ENCODE measurements at places on chromosomes 1 and 21.
A peak's percentile ranks its signal among the peaks of the same experiment; 100 is the strongest.

DNA sequence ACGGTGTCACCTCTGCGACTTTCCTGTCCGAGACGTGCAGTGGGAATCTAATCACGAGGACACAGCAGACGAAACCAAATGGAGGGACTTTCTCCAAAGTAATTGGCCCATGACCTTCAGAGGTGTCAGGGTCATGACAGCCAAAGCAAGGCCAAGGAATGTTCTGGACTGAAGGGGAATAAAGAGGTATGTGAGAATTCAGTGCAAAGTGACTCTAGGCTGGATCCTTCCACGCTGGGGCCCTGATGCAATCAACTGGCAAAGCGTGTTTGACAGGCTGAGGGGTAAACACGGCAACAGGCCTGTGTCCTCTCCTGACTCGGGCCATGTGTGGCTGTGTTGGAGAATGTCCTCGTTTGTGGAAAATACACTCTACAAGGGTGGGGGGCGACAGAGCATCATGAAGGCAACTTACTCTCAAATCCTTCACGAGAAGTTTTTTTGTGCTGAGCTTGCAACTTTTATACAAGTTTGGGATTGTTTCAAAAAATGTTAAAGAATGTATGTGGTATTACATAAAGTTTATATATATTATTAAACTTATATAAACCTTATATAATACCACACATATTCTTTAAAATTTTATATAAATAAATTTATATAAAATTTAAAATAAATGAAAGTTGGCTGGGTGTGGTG, 1.7 kb downstream of the CFAP74 start:
- no peak for DNase-seq
- no peaks in the 10 kb centered on the region for H3K4me1 ChIP-seq
- H3K4me3 ChIP-seq: no peak overlapping the region
- H3K27ac ChIP-seq: no peak overlapping the region
- no peaks in the 10 kb centered on the region for H3K36me3 ChIP-seq
- peaks cover 56% of the 10 kb centered on the region for H3K27me3 ChIP-seq

GRCh38 chr1:88983791-88984559, 8.5 kb downstream of the KYAT3 start:
- H3K27ac ChIP-seq: peak overlapping the region; percentile 39
- H3K4me1 ChIP-seq: peaks cover 64% of the 10 kb centered on the region
- H3K4me3 ChIP-seq: peak overlapping the region; percentile 45
- no peaks in the 10 kb centered on the region for H3K27me3 ChIP-seq
- H3K36me3 ChIP-seq: peaks cover 74% of the 10 kb centered on the region
- peak; percentile 26 for DNase-seq

- H3K4me3 ChIP-seq: no peak overlapping the region
- DNase-seq: no peak
- H3K27me3 ChIP-seq: no peaks in the 10 kb centered on the region
- no peaks in the 10 kb centered on the region for H3K36me3 ChIP-seq
- H3K4me1 ChIP-seq: no peaks in the 10 kb centered on the region
Measured at GRCh38 chr1:239011382-239011781, 375.0 kb upstream of the CHRM3 start.

- H3K27me3 ChIP-seq: no peaks in the 10 kb centered on the region
- no peak overlapping the region for H3K4me3 ChIP-seq
- H3K4me1 ChIP-seq: peaks cover 5% of the 10 kb centered on the region
- DNase-seq: no peak
Measured at GRCh38 chr1:35115459-35116383, 36.5 kb downstream of the ZMYM1 start.

DNA sequence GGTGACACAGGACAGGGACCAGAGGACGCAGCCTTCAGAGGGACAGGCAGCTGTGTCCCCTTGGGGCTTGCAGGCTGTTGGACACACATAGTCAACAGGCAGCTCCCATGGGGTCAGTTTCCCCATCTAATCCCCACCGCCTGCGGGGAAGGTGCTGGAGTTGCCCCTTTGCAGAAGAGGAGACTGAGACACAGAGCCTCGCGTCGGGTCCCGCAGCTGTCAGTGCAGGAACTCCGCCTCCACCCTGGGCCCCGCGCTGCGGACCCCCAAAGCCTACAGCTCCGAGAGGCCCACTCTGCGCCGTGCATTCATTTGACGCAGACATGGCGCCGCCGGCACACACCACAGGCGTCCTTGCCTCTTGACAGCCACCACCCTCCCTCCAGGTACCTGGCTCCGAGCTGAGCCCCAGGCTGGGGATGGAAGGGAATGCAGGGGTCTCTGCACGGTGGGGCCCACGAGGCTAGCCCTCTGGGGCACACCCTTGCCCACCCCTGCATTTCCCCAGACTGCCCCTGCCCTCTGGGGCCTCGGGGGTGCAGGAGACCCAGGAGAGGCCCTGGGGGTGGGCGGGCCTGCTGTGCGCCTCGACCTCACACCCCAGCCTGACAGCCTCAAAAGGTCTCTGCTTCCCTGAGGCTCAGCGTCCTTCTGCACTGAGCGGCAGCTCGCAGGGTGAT, 88.5 kb upstream of the ACTRT2 start:
- no peak overlapping the region for H3K27ac ChIP-seq
- no peaks in the 10 kb centered on the region for H3K36me3 ChIP-seq
- no peak overlapping the region for H3K4me3 ChIP-seq

GRCh38 chr1:25799935-25800702, at the start of gene SELENON:
SELENON (plus strand) TSS chr1:25800193; CDS start chr1:25800231, 38 bp downstream.
- peak within 1 kb of the TSS; percentile 84 for H3K4me3 ChIP-seq
- H3K36me3 ChIP-seq: peaks cover under 1% of the 10 kb centered on the region
- DNase-seq: peak; percentile 61
- peak within 1 kb of the TSS; percentile 43 for H3K27ac ChIP-seq
- H3K4me1 ChIP-seq: peaks cover 32% of the 10 kb centered on the region

DNA sequence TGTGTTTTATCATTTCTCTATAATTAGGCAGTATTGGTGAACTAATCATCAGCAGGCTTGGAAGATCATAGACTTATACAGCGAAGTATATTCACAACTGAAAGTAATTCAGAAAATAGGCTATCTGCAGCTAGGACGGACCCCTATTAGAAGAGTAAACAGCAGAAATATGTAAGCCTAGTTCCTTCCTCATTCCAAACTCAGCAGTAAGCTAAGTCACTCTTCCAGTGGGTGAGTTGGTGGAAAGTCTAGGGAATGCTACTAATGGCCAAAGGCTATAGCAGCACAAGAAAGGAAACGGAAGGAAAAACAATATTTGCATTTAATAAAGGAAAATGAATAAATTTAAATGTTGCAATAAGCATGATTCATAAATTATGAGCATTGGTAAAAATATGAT, 918.1 kb upstream of the TMPRSS15 start:
- H3K4me3 ChIP-seq: no peak overlapping the region
- H3K36me3 ChIP-seq: no peaks in the 10 kb centered on the region
- no peaks in the 10 kb centered on the region for H3K27me3 ChIP-seq
- no peak for DNase-seq
- H3K4me1 ChIP-seq: no peaks in the 10 kb centered on the region
- H3K27ac ChIP-seq: no peak overlapping the region

- H3K36me3 ChIP-seq: no peaks in the 10 kb centered on the region
- H3K4me3 ChIP-seq: no peak overlapping the region
- no peaks in the 10 kb centered on the region for H3K4me1 ChIP-seq
- H3K27me3 ChIP-seq: peaks cover 11% of the 10 kb centered on the region
- DNase-seq: no peak
Measured at GRCh38 chr1:45762291-45762690, 11.8 kb upstream of the IPP start.

DNA sequence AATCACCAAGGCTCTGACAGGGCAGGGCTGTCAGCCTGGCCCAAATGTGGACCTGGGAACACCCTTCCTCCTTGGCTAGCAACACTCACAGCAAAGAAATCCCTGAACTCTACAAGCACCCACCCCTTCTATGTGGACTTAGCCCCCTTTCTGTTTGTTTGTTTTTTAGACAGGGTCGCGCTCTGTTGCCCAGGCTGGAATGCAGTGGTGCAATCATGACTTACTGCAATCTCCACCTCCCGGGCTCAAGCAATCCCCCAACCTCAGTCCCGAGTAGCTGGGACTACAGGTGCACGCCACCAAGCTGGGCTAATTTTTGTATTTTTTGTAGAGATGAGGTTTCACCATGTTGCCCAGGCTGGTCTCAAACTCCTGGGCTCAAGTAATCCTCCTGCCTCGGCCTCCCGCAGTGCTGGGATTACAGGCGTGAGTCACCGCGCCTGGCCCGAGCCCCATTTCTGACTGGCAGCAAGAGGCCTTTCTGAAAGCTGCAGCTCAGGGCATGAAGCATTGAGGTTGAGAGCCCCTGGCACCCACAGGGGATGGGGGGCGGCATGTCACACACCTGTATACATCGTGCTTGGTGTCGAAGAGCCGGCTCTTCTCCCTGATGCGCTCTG, 16.2 kb downstream of the RIPK4 start:
- H3K27me3 ChIP-seq: no peaks in the 10 kb centered on the region
- H3K36me3 ChIP-seq: no peaks in the 10 kb centered on the region
- no peaks in the 10 kb centered on the region for H3K4me1 ChIP-seq
- no peak for DNase-seq

- DNase-seq: no peak
- peak overlapping the region; percentile 11 for H3K27ac ChIP-seq
- H3K27me3 ChIP-seq: no peaks in the 10 kb centered on the region
- H3K4me3 ChIP-seq: no peak overlapping the region
- H3K36me3 ChIP-seq: peaks cover 2% of the 10 kb centered on the region
- H3K4me1 ChIP-seq: peaks cover 32% of the 10 kb centered on the region
Measured at GRCh38 chr1:41641941-41642527, 157.6 kb upstream of the EDN2 start.

DNA sequence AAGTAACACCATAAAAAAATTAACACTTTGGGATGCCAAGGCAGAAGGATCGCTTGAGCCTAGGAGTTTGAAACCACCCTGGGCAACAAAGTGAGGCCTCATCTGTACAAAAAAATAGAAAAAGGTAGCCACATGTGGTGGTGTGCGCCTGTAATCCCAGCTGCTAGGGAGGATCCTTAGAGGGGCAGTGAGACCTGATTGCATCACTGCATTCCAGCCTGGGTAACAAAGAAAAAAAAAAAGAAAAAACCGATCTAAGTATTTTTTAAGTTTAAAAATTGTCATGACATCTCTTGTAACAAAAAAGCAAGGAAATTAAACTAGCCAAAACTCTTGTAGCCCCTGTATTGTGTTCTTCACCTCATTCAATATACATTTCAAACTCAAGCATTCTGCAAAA, 39.5 kb downstream of the ZZZ3 start:
- peaks cover 2% of the 10 kb centered on the region for H3K4me1 ChIP-seq
- DNase-seq: no peak
- H3K4me3 ChIP-seq: no peak overlapping the region
- H3K27me3 ChIP-seq: no peaks in the 10 kb centered on the region

DNA sequence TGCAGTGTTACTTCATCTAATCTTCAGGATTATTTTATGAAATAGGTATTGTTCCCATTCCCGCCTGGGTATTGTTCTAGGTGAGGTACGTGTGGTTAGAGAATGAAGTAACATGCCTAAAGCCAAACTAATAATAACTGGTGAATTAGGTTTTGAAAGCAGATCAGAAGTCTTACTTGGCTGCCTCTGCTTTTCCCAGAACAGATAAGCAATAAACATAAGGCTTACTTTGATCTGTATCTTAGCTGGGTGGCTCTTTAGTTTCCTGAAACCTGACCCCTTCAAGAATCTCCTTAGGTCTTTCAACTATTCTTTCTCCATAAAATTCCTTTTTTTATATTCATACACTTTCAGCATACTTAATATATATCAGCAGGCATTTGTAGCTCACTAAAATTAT, 65.3 kb downstream of the VAV3 start:
- H3K4me1 ChIP-seq: peaks cover 29% of the 10 kb centered on the region
- H3K27me3 ChIP-seq: no peaks in the 10 kb centered on the region
- peaks cover 9% of the 10 kb centered on the region for H3K36me3 ChIP-seq
- H3K27ac ChIP-seq: peak overlapping the region; percentile 46
- peak overlapping the region; percentile 43 for H3K4me3 ChIP-seq
- DNase-seq: no peak

DNA sequence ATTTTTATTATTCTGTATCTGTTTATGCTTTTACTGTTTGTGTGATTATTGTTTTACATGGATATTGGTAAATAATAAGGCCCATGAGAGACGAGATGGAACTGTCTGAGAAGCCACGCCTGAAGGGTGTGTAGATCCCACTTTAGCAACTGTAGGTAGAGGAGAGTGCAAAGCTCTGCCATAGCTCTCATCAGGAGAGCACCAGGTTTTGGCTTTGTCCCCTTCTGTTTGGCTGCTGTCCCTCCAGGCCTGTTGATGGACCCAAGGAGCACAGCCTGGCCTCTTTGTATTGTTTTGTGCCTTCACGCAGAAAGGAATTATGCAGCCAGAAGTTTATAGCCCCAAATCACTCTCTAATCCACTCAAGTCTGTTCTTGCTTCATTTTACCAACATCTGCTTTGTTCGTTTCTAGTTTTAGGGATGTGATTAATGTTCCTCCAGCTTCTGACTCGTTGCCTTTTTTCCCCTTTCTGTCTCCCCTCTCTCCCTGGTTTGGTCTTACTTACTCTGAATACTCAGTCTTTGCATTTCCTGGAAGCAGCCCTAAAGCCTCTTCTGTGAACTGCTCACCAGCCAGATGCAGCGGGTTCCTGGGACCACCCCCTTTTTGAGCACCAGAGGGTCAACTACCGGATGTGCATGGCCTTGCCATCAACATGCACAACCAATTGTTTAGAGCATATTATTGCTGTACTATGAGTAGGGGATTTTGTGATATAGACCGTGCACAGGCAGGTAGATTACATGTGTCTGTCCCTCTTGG, 127.3 kb downstream of the HHAT start:
- H3K4me1 ChIP-seq: peaks cover 22% of the 10 kb centered on the region
- DNase-seq: peak; percentile 41
- H3K36me3 ChIP-seq: peaks cover 7% of the 10 kb centered on the region
- H3K27ac ChIP-seq: peak overlapping the region; percentile 83
- peak overlapping the region; percentile 50 for H3K4me3 ChIP-seq

GRCh38 chr1:97905141-97905940, 15.5 kb downstream of the DPYD start:
- H3K4me3 ChIP-seq: no peak overlapping the region
- H3K36me3 ChIP-seq: peaks cover 4% of the 10 kb centered on the region
- H3K27ac ChIP-seq: no peak overlapping the region
- no peak for DNase-seq

DNA sequence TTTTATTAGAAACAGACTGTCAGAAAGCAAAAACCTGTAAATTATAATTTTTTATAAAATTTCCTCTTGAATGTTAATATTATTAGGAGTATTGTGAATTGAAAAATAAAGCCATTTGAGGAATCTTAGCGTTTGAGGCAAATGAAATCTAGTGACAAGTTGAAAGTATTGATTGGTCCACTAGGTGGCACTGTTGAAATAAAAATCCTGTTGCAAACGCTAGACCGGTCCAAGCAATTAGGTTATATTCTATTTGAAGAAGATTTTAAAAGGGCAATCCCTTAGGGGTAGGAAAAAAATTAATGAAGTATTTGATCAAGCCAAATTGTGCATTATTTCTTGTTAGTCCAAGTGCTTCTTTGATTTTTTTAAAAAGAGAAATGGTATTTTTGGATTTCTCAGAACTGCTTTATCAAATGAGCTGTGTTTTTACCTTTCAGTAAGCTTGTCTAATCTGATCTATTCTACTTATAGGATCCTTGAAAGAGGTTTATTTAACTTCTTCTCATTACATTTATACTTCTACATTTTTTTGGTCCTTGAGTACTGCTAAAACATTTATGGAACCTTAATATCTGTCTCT, 57.7 kb downstream of the ATG4C start:
- no peak overlapping the region for H3K27ac ChIP-seq
- peaks cover 2% of the 10 kb centered on the region for H3K4me1 ChIP-seq
- no peak overlapping the region for H3K4me3 ChIP-seq
- H3K27me3 ChIP-seq: no peaks in the 10 kb centered on the region
- H3K36me3 ChIP-seq: peaks cover 6% of the 10 kb centered on the region
